HS-5 (cell line): ENCODE measurements at places on chromosomes 13 and 19.

- no peak for DNase-seq
Measured at GRCh38 chr13:94968757-94969086, 256.4 kb upstream of the SOX21 start.

DNA sequence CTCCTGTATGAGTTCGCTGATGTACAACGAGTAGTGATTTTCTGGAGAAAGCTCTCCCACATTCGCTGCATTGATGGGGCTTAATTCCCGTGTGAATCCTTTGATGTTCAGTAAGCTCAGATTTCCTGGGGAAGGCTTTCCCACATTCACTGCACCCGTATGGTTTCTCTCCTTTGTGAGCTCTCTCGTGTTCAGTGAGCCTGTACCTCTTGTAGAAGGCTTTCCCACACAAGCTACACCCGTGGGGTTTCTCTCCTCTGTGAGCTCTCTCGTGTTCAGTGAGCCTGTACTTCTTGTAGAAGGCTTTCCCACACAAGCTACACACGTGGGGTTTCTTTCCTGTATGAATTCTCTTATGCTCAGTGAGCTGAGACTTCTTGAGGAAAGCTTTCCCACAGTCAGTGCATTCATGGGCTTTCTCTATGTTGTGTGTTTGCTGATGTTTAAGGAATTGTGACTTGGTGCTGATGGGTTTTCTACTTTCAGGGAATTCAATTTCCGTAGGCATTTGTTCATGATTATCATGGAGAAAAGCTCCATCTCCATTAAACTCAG is 3.5 kb upstream of the ZNF577 start:
- DNase-seq = no peak

GRCh38 chr19:17721821-17722220 is 2.5 kb downstream of the MAP1S start:
- DNase-seq = no peak

- DNase-seq = no peak
Measured at GRCh38 chr19:16039545-16039944, 36.8 kb upstream of the TPM4 start.

- no peak for DNase-seq
Measured at GRCh38 chr19:49556412-49557398, 23.7 kb downstream of the NOSIP start.

DNA sequence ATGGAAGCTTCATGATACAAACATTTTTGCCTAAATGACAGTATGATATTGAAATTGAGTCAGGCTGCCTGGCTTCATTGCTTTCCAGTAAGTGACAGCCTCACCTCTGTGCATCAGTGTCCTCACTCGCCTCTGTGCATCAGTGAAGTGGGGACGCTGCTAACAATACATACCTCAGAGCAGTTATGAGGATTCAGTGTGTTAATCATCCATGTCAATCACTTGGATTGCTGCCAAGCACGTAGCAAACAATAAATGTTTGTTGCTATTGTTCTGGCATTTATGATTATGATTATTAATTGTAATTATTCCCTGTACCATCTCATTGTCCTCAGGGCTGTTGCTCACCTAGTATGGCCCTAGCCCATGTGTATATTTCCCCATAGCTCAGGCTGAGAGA is 8.8 kb downstream of the PPP2R1A start:
- DNase-seq = no peak
